Activated CD4-positive, alpha-beta memory T cell treated with anti-CD3 and anti-CD28 coated beads, Interleukin-2, amount 10 ng/mL, durations not matched to agents 7 days and 5 days (primary cell): ENCODE measurements at places on chromosomes 13 and 19. TPM values are rescaled to one million over a fixed set of nuclear protein-coding genes. Genes with fewer than 3 reads are reported as not detected.

DNA sequence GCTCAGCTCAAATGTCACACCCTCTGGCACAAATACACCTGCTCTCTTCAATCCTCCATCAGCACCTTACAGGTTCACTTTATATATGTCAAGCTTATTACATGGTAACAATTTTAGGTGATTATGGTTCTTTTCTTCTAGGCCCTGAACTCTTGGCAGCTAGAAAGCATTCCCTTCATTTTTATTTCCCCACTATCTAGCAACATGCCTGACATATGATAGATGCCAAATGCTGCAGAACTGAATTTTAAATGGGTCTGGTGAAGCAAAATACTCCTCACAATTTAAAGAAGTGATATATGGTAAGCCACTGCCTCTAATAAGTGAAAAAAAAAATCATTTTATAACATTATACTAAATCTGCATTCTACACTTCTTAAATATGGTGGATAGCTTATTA lies 95.2 kb downstream of the USP12 start:
- no peak overlapping the region for H3K27ac ChIP-seq
- H3K4me1 ChIP-seq = peaks cover 12% of the 10 kb centered on the region
- no peak for DNase-seq
- H3K36me3 ChIP-seq = peaks cover 40% of the 10 kb centered on the region

DNA sequence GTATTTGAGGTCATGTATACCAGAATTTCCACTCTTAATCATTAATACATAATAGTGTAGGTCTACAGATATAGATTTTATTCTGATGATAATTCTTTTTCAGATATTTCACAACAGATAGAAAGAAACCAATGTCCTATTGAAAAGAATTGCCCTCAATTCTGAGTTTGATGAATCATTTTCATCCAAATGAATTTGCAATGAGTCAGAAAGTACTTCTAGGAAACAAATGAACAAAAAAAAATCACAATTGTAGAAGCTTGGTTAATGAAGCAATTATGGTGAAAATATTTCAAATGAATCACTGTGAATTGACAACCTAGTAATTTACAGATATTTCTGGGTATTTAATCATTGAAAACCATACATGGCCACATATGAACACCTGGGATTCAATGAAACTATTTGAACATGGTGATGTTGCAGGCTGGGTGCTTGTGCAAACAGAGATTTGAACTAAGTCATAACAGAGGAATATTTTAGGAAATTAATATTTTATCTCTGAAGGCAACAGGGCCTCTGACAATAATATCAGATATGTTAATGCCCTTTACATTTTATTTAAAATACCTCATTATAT lies 360.9 kb downstream of the SLITRK5 start:
- no peaks in the 10 kb centered on the region for H3K4me1 ChIP-seq
- no peaks in the 10 kb centered on the region for H3K27me3 ChIP-seq
- no peak overlapping the region for H3K27ac ChIP-seq
- no peaks in the 10 kb centered on the region for H3K36me3 ChIP-seq

DNA sequence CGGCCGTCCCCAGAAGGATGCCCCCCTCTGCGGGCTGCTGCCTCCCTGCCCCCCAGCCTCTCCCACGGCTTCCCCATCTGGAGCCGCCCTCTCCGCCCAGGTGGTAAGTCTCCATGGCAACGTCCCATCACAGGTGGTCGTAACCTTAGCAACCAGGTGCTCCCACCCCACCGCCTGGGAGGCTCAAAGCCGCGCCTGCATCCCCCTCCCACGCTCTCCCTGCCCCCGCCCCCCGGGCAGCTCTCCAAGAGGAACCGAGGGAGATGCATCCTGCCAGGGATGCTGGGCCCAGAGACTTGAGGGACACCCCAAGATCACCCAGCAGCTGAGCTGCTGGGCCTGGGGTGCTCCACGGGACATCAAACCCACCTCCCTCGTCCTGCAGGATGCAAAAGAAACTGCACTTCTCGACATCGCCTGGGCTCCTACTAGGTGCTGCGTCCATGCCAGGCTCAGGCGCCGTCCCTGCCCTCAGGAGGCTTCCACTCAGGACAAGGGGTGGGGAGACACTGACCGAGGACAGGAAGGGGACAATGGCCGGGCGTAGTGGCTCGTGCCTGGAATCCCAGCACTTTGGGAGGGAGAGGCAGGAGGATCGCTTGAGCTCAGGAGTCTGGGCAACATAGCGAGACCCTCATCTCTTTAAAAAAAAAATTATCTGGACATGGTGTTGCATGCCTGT lies 5.0 kb upstream of the LINGO3 start:
- H3K27ac ChIP-seq = no peak overlapping the region
- H3K36me3 ChIP-seq = peaks cover 4% of the 10 kb centered on the region
- H3K27me3 ChIP-seq = peaks cover 43% of the 10 kb centered on the region
- peaks cover 2% of the 10 kb centered on the region for H3K4me1 ChIP-seq
- DNase-seq = no peak
- H3K4me3 ChIP-seq = no peak overlapping the region

DNA sequence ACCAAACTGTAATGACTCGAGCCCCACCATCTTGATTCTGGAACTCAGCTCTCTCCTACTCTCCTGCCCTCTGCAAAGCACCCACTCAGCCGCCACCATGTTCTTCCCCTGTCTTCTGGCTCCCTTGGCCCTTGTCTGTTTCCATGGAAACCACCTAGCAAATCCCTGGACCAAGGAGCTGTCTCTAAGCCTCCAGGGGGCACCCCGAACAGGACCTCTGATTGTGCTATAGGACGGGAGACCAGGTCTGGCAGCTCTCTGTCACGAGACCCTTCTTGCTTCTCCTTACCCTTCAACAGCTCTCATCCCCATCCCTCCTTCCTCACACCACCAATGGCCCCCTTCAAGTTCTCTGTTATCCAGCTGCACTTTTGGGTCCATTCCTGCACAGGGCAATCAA lies 277.7 kb upstream of the ZNF507 start:
- H3K27me3 ChIP-seq = no peaks in the 10 kb centered on the region
- H3K4me3 ChIP-seq = no peak overlapping the region
- H3K4me1 ChIP-seq = no peaks in the 10 kb centered on the region
- H3K36me3 ChIP-seq = no peaks in the 10 kb centered on the region
- no peak overlapping the region for H3K27ac ChIP-seq
- DNase-seq = no peak

- peaks cover 2% of the 10 kb centered on the region for H3K27me3 ChIP-seq
- no peaks in the 10 kb centered on the region for H3K36me3 ChIP-seq
- peak; percentile 52 for DNase-seq
- peaks cover 14% of the 10 kb centered on the region for H3K4me1 ChIP-seq
Measured at GRCh38 chr19:55304279-55304978, 20.6 kb downstream of the BRSK1 start.

GRCh38 chr19:50559636-50560035 lies 8.6 kb downstream of the LRRC4B start:
- peaks cover 10% of the 10 kb centered on the region for H3K4me1 ChIP-seq
- H3K4me3 ChIP-seq = no peak overlapping the region
- no peak for DNase-seq
- H3K27ac ChIP-seq = no peak overlapping the region
- H3K27me3 ChIP-seq = peaks cover 32% of the 10 kb centered on the region
- H3K36me3 ChIP-seq = no peaks in the 10 kb centered on the region

DNA sequence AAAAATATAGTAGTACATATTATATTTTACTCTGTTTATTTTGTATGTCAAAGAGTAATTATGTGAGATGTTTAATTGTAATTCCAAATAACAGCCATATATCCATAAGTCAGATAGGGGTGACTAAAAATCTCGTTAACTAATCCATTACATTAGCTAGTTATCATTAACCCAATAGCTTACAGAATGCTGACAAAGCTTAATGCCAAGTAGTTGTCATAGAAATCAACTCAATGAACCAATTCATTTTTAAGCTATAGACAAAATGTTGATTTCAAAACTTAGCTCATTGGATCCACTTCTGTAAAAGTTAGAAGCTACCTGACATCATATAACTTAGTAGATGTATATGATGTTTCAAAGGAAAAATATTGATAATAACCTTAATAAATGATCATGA lies 206.7 kb upstream of the SLITRK1 start:
- no peaks in the 10 kb centered on the region for H3K27me3 ChIP-seq
- H3K4me3 ChIP-seq = no peak overlapping the region
- H3K27ac ChIP-seq = no peak overlapping the region
- no peaks in the 10 kb centered on the region for H3K36me3 ChIP-seq
- DNase-seq = no peak
- no peaks in the 10 kb centered on the region for H3K4me1 ChIP-seq

- no peaks in the 10 kb centered on the region for H3K4me1 ChIP-seq
- H3K27me3 ChIP-seq = no peaks in the 10 kb centered on the region
- H3K27ac ChIP-seq = no peak overlapping the region
- DNase-seq = no peak
- H3K36me3 ChIP-seq = no peaks in the 10 kb centered on the region
Measured at GRCh38 chr13:82370316-82370715, 1512.0 kb downstream of the SLITRK1 start.

GRCh38 chr19:29537181-29537580 lies 11.4 kb downstream of the VSTM2B start:
- H3K4me3 ChIP-seq = no peak overlapping the region
- no peaks in the 10 kb centered on the region for H3K36me3 ChIP-seq

GRCh38 chr19:44596428-44597130 lies 16.8 kb upstream of the IGSF23 start:
- H3K27me3 ChIP-seq = no peaks in the 10 kb centered on the region
- DNase-seq = no peak
- H3K27ac ChIP-seq = no peak overlapping the region
- no peaks in the 10 kb centered on the region for H3K36me3 ChIP-seq

DNA sequence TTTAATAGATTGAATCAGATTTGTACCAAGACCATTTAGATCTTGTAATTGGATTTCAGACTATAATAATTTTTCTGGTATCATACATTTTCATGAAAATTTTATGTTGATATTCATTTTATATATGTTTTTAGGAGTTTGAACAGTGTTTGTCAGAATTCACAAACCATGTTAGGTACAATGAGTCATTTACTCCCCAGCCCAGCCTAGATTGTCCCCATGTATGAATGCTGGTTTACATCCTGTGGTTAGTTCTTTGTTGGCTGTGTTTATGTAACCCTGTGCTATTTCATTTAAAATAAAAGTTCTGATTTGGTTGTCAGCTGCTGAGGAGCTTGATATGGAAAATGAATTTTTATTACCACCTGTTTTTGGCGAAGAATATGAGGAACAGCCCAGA lies 96.7 kb downstream of the GJA3 start:
- H3K27ac ChIP-seq = no peak overlapping the region
- no peak for DNase-seq
- peaks cover 27% of the 10 kb centered on the region for H3K36me3 ChIP-seq
- H3K27me3 ChIP-seq = no peaks in the 10 kb centered on the region

GRCh38 chr19:50255115-50255514 lies 51.7 kb downstream of the MYH14 start:
- no peaks in the 10 kb centered on the region for H3K4me1 ChIP-seq
- no peak overlapping the region for H3K4me3 ChIP-seq
- DNase-seq = no peak
- H3K27ac ChIP-seq = no peak overlapping the region

DNA sequence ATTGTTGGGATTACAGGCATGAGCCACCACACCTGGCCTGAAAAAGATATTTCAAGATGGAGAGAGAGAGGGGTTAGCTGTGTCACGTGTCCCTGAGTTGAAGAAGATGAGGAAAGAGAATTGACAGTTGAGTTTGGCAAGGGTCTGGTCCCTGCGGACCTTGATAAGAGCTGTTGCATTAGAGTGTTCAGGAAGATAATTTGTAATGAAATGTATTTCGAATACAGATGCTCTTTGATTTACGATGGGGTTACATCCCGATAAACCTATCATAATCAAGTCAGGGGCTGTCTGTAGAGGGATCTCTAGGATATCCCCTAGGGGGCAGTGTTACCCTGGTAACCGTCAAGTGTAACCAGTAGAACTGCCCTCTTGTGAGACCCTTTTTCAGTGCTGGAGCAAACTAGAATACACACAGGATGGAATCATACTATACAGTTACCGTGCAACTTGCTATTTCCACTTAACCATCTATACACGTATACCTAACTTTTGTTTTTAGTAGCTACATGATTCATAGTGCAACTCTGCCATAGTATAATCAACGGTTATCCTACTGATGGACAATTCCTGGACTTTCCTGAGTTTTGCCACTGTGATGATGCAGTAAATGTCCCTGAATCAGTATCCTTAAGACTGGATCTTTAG lies 1.5 kb upstream of the ELOF1 start:
- peak overlapping the region; percentile 61 for H3K27ac ChIP-seq
- H3K4me3 ChIP-seq = peak overlapping the region; percentile 68

- peak overlapping the region; percentile 1 for H3K4me3 ChIP-seq
- H3K27me3 ChIP-seq = no peaks in the 10 kb centered on the region
- H3K4me1 ChIP-seq = peaks cover 33% of the 10 kb centered on the region
- H3K36me3 ChIP-seq = peaks cover 13% of the 10 kb centered on the region
- DNase-seq = no peak
- peak overlapping the region; percentile 10 for H3K27ac ChIP-seq
Measured at GRCh38 chr13:100434010-100434763, 154.4 kb downstream of the GGACT start.

DNA sequence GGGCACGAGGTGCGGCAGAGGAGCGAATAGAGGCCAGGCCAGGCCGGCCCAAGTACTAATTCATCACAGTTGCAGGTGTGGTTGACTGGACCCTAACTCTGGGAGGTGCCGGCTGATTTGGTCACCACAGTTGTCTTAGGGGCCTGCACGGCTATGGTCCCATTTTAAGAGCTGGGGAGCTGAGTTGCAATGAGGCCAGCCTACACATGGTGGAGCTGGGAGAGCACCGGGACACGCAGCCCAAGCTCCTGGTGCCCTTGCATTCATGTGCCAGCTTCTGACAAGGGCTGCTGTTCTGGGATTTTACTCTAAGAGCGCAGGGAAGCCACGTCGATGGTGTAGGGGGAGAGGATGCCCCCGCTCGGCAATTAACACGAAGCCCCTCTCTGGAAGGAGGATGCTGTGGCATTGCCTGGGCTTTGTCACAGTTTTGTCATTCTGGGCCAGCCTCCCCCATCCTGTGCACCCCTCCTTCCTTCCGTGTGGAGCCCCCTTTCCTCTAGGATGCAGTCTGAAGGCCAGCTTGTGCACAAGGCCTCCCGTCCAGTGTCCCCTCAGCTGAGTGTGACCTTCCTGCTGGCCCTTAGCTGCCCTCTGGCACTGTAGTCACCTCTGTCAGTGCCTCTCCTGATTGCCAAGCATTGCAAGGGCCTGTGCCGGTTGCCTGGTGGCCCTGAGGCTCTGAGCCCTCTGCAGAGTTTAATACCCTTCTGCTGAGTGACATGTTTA lies 109.4 kb upstream of the C1QTNF9B start:
- no peak for DNase-seq
- H3K4me1 ChIP-seq = no peaks in the 10 kb centered on the region
- H3K27me3 ChIP-seq = peaks cover 15% of the 10 kb centered on the region
- H3K4me3 ChIP-seq = no peak overlapping the region
- H3K27ac ChIP-seq = no peak overlapping the region

GRCh38 chr19:6751189-6751588 lies 11.7 kb downstream of the TRIP10 start:
- no peak overlapping the region for H3K4me3 ChIP-seq
- peaks cover 54% of the 10 kb centered on the region for H3K36me3 ChIP-seq
- no peak overlapping the region for H3K27ac ChIP-seq
- no peaks in the 10 kb centered on the region for H3K27me3 ChIP-seq

- H3K4me3 ChIP-seq = no peak overlapping the region
- no peaks in the 10 kb centered on the region for H3K36me3 ChIP-seq
- no peaks in the 10 kb centered on the region for H3K4me1 ChIP-seq
- H3K27me3 ChIP-seq = peaks cover 9% of the 10 kb centered on the region
- H3K27ac ChIP-seq = no peak overlapping the region
- DNase-seq = no peak
Measured at GRCh38 chr13:26950968-26951367, 190.4 kb upstream of the GPR12 start.

The LHB gene
- 0.63 TPM for total RNA-seq

The GSX1 gene
- total RNA-seq = not detected

The UBAC2 gene
- 53.8 TPM for total RNA-seq

The GJB2 gene
- 5.8 TPM for total RNA-seq

The ATP4A gene
- total RNA-seq = not detected

The PBX4 gene
- 55.6 TPM for total RNA-seq
